ENCODE measurements at places on chromosomes 13 and 19. TPM values are rescaled to one million over a fixed set of nuclear protein-coding genes. Genes with fewer than 3 reads are reported as not detected.

GRCh38 chr19:34832581-34833112 is 59.6 kb upstream of the ZNF599 start:
- DNase-seq, result no peak

GRCh38 chr13:112733661-112734379 is 44.0 kb downstream of the ATP11A start:
- no peak for DNase-seq

The PRODH2 gene
- total RNA-seq, result not detected

DNA sequence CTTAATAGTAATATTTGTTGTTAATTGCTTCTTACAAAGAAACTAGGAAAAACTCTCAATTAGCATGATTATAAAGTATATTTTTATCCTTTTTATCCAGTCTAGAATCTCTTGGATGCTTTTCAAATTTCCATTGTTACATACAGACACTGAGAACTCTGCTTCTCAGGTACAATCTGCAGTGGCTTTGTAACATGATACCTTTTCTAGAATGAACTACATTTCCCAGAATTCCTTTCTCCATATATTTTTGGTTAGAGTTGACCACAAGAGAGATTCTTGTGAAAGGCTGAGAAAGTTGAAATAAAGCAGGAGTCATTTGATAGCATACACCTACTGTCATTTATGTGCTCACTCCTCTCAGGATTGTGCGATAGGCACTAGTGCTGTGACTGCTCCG is 148.6 kb downstream of the SLITRK6 start:
- DNase-seq, result no peak

GRCh38 chr13:73703606-73704005 is 430.6 kb downstream of the KLF12 start:
- no peak for DNase-seq

DNA sequence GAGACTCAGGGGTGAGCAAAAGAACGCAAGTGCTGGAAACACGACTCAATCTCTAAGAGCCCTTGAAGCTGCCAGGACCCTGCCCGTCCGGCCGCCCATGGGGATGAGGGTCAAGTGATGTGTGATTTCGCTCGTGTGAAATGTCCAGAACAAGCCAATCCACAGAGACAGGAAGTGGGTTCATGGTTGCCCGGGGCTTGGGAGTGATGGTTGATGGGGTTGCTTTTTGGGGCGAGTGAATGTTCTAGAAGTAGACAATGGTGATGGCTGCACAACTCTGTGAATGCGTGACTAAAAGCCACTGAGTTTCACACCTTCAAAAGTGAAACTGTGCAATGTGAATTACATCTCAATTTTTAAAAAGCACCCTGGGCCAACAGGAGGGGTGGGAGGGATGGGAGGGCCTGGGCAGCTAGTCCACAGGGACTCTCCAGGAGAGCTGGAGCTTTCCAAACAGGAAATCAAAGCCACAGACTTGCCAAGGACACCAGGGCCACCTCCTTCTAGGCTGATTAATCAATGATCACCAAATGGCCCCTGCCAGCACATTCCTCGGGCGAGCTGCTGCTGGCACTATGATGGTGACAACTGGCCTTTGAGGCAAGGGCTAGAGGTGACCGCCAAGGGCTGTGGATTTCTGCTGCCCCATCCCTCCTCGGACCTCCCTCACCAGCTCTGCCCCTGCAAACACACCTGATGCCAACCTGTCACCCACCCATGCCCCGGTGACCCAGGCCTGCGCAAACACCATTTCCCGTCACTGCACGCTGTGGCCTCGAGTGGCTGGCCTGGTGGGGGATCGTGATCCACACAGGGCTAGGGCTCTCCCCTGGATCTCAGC is 14.0 kb downstream of the DPP9 start:
- no peak for DNase-seq

The ZNF829 gene
- total RNA-seq, result 1.8 TPM

The KLK3 gene
- total RNA-seq, result not detected

The ZNF701 gene
- total RNA-seq, result 15.1 TPM

DNA sequence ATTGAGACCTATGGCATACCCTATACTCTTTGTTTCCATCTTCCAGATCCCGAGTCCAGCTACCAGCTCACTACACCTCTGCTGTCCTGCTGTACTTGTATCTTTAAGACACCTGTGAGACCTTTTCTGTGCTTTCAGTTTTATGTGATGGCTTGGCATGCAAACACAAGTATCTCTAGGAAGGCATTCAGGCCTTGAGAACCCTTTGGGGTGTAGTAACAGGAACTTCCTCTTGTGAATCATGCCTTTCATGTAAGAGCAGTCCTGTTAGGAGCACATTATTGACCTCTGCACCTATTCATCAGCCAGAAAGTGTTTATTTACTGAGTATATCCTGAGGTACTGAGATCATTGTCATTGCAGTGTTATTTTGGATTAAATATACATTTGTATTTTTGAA is 87.0 kb upstream of the HTR2A start:
- DNase-seq, result no peak

The CRTC1 gene
- total RNA-seq, result 10.2 TPM

The GNG7 gene
- 37.2 TPM for total RNA-seq

The FUT3 gene
- not detected for total RNA-seq

The FFAR3 gene
- total RNA-seq, result 0.96 TPM

GRCh38 chr19:32908641-32909190 is 39.1 kb upstream of the SLC7A9 start:
- no peak for DNase-seq

The CEBPA gene
- total RNA-seq, result 1.1 TPM

The CCL25 gene
- not detected for total RNA-seq

GRCh38 chr13:35920816-35921215 is 210.4 kb downstream of the DCLK1 start:
- DNase-seq, result no peak

The TPP2 gene
- 26.5 TPM for total RNA-seq

GRCh38 chr13:111390522-111391270 is 70.3 kb downstream of the TEX29 start:
- DNase-seq, result no peak

DNA sequence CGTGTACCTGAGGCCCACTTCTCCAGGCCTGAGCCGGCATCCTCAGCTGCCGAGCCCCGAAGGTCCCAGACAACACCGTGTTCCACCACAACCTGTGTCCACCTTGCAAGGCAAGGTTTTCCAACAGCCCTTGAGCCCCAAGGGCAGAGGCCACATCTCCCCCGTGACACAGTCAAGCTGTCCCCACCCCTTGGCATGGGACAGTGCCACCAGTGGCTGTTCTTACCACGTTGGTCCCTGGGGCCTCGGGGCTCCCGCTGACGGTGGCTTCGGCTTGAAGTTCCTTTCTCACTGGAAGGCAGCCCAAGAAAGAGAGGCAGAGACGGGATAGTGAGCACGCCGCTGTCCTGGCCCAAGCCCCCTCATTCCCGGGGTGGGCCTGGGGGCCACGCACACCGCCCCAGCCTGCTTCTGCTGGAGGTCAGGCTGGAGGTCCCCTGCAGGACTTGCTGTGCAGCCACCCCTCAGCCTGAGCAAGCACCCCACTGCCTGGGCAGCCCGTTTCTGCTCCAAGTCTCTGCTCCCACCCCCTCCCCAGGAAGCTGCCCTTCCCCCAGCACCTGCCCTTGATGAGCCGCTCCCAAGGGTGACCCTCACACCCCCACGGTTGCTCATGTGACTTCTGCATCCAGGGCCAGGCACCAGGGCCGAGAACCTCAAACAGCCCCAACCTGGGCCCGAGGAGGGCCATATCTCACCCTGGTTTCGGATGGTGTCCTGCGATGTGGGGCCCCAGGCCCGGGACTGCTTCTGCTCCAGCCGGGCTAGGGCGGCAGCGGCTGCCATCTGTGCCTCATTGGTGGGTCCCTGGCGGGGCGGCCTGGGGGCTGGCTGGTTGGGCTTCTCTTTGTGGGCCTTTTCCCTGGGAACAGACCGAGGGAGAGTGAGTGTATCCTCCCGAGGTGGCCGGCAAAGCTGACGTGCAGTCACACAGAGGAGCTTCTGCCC is 4.1 kb downstream of the UBXN6 start:
- DNase-seq, result no peak

DNA sequence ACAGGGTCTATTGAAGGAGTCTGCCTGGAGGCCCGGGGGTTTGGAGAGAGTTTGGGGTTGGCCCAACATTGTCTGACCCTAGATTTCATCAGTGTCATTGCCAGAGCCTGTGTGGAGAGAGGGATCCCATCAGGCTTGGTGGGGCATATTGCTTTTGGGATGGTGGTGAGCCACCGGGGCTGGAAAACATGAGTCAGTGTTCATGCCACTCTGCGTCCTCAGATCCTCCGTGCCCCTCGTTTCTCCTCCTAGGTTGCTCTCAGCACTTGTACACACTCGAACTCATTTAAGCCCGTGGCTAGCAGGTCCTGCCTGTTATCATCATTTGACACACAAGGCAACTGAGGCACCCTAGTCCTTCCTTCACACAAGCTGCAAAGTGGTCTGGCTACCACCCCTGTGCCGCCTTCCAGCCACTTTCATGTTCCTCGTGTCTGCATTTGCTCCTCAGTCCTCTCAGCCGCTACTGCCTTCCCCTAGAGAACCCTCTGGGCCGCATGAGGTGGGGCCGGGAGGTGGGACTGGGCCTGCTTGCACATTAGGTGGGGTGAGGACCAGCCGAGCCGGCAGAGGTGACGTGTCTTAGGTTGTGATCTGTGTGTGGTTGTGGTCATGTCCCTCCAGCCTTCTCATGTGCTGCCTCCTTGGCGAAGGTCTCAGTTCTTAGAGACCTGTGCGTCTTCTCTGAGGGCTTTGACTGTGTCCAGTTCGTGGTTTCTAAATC is 3.6 kb downstream of the NACC1 start:
- no peak for DNase-seq

- no peak for DNase-seq
Measured at GRCh38 chr19:3612901-3613741, 6.4 kb upstream of the TBXA2R start.

DNA sequence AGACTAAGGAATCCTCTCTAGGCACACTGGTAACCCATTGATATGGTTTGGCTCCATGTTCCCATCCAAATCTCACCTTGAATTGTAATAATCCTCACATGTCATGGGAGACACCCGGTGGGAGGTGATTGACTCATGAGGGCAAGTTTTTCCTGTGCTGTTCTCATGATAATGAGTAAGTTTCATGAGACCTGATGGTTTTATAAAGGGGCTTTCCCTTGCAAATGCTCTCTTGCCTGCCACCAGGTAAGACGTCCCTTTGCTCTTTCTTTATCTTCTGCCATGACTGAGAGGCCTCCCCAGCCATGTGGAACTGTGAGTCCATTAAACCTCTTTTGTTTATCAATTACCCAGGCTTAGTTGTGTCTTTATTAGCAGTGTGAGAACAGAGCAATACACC is 81.4 kb upstream of the GPC6 start:
- no peak for DNase-seq

The NXNL1 gene
- 0.54 TPM for total RNA-seq

DNA sequence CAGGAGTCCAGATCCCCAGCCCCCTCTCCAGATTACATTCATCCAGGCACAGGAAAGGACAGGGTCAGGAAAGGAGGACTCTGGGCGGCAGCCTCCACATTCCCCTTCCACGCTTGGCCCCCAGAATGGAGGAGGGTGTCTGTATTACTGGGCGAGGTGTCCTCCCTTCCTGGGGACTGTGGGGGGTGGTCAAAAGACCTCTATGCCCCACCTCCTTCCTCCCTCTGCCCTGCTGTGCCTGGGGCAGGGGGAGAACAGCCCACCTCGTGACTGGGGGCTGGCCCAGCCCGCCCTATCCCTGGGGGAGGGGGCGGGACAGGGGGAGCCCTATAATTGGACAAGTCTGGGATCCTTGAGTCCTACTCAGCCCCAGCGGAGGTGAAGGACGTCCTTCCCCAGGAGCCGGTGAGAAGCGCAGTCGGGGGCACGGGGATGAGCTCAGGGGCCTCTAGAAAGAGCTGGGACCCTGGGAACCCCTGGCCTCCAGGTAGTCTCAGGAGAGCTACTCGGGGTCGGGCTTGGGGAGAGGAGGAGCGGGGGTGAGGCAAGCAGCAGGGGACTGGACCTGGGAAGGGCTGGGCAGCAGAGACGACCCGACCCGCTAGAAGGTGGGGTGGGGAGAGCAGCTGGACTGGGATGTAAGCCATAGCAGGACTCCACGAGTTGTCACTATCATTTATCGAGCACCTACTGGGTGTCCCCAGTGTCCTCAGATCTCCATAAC is at the start of gene APOE:
Gene APOE, plus strand, starts transcription at position 360 of the 724 bp plus-strand sequence. CDS start 829 bp downstream, outside the sequence.
- no peak for DNase-seq

The TJP3 gene
- not detected for total RNA-seq

The CEACAM20 gene
- not detected for total RNA-seq

The VSTM1 gene
- not detected for total RNA-seq

DNA sequence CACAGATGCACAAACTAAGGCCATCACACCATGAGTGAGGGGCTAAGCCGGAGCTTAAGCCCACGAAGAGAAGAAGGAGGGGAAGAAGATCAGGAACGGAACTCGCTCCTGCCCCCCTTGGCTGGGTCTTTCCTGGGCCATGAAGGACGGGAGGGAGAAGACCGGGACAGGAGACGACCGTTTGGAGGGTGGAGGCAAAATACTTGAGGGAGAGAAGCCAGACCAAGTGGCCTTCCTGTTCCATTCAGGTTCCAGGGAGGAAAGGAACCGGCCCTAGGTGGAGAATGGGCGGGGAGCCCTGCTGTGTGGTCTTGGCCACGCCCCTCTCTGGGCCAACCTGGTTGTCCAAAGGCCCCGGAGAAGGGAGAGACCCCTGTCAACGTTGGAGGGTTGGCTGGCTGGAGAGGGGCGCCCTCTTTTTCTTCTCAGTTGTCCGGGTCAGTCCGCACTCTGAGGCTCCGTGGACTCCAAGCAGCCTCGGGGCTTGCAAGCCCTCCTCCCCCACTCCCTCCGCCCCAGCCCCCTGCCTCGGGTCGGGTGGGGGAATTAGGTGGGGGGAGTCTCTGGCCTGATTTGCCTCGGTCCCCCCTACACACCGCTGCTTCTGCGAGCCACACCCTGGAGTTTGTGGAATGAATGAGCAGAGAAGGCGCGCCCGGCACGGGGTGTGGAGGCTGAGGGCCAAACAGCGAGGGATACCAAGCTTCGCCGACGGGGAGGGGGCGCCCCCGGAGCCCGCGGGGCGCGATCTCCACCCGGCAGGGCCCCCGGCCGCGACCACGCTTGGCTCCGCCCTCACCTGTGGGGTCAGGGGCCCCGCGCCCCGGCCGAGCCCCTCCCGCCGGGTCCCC is 757 bp downstream of the FBN3 start:
- no peak for DNase-seq

DNA sequence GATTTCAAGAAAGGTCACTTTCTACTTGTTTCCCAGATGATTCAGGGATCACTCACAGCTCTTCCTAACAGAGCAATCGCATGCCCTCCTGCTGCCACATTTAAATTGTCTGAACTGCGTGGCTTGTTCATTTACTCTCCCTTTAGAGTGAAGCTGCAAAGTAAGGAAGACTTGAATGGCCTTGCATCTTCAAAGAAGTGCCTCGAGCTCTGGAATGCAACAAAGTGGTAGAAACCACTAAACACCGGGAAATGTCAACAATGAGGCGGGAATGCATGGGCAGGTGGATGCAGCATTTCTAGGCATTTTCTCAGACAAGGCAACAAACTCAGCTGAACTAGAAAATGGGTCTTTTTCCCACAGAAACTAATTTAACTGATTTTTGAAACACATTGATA is 10.3 kb upstream of the DACH1 start:
- no peak for DNase-seq
